Stimulated activated CD4-positive, alpha-beta T cell treated with anti-CD3 and anti-CD28 coated beads, Interleukin-1b, Interleukin-23, amount 100 ng/mL, for 48 hours (primary cell): ENCODE measurements at places on chromosomes 4 and X.
A peak's percentile ranks its signal among the peaks of the same experiment; 100 is the strongest.

DNA sequence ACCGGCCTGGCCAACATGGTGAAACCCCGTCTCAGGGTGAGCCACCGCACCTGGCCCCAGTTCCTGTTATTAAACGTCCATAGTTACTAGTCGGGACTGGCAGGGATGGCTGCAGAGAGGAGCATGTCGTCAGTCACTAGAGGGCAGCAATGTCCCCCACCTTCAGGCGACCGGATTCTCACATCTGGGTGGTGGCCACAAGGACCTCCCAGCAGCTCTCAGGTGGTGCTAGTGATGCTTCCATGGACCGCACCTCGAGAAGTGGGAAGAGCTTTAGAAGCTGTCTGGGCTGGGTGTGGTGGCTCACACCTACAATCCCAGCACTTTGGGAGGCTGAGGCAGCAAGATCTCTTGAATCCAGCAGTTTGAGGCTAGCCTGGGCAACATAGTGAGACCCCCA lies 13.3 kb upstream of the IL3RA start:
- peak; percentile 70 for DNase-seq

GRCh38 chrX:30161043-30161442 lies 54.3 kb upstream of the MAGEB2 start:
- no peak for DNase-seq

DNA sequence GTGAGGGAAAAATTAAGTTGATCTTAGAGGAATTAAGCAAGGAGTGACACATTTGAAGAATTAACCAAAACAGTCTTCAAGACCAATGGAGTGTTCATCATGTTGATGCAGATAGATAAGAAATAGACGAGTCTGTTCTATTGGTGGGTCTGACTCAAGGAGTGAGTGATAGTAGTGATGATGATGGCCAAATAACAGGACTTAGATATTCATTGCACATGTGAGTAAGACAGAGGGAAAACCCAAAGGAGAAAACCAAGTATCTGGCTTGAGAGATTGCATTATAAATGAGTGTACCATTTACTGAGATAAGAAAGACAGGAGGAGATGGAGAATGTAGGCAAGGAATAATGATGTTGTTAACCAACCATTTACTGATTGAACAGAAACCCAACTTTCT lies 321.3 kb downstream of the ADGRL3 start:
- DNase-seq, result no peak

DNA sequence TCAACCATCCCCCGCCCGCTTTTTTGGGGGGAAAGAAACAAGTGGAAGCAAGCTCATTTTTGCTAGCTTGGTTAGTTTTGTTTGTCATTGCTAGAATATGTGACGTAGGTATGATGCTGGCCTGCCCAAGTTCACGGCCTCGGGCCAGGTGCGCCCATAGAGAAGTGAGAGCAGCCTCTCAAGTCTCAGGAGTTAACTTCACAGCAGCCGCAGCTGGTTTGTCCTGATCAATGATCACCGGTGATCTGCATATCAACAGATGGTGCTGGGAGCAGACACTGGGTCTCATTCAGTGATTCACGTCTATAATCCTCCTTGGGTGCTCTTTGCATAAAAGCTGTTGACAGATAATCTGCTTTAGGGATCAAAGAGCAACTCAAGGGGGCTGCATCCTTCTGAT lies 50.1 kb downstream of the ENPP6 start:
- DNase-seq, result no peak

GRCh38 chr4:183838987-183839712 lies 66.0 kb upstream of the STOX2 start:
- no peak for DNase-seq

- no peak for DNase-seq
These were observed 33.8 kb upstream of the NAP1L5 start for GRCh38 chr4:88731381-88731780.

- no peak for DNase-seq
These were observed 133.1 kb downstream of the AKAP4 start for GRCh38 chrX:50067435-50068284.

- no peak for DNase-seq
These were observed 7.6 kb upstream of the KLHL2 start for GRCh38 chr4:165199722-165200121.

GRCh38 chrX:22300130-22300529 lies 27.4 kb downstream of the CBLL2 start:
- no peak for DNase-seq

DNA sequence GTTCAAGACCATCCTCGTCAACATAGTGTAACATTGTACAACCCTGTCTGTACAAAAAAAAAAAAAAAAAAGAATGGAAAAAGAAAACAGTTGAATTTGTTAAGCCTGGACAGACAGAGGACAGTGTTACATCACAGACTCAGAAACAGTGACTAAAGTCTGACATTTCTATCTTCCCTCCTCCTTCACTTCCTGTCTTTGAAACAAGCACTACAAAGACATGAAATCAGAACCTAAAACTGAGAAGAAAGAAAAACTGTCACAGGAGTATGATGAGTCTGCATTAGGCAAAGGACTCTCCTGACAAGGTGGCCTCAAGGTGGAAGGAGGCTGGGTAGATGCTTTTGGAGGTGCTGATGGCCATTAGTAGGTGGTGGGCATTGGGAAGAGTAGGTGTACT lies 126.7 kb downstream of the RBM47 start:
- no peak for DNase-seq

DNA sequence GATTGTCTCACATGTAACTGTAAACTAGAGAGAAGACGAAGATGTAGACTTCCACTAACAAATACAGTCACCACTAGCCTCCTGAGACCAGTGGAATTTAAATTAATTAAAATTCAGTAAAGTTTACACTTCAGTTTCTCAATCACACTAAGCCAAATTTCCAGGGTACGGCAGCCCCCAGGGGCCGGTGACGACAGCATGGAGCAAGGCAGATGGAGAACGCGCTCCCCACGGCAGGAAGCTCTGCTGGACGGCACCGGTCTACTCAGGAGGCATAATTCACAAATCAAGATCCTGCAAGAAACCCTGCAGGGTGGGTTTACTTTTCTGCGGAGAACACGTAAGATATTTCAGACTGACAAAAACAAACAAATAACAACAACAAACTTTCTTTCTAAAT lies 80.7 kb downstream of the FAT1 start:
- no peak for DNase-seq

DNA sequence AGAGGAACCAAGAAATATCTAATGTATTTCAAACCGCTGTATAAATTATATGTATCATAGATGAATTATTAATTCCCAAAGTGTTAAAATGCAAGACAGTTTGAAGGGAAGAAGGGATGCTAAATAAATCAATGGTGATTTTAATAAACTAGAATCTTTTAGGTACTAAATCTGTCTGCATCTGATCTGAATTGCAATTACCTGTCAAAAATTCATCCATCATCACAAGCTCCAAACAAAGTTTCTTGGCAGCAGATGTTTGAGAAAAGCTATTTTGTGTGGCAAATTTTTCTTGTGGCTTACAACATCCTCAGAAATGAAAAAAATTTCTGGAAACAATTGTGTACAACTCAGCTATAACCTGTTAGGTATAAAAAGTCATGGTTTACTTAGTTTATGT lies 816.0 kb upstream of the NDST4 start:
- no peak for DNase-seq

- DNase-seq, result peak; percentile 33
These were observed 278 bp downstream of the RELL1 start for GRCh38 chr4:37685823-37686372.

GRCh38 chrX:103818842-103819619 lies 13.0 kb downstream of the RAB9B start:
- no peak for DNase-seq

- DNase-seq, result no peak
These were observed 12.7 kb downstream of the MAML3 start for GRCh38 chr4:140141210-140141835.

- DNase-seq, result no peak
These were observed 1.4 kb upstream of the RPS6KA3 start for GRCh38 chrX:20267931-20268701.

GRCh38 chr4:176618138-176618537 lies 174.6 kb downstream of the VEGFC start:
- DNase-seq, result no peak

DNA sequence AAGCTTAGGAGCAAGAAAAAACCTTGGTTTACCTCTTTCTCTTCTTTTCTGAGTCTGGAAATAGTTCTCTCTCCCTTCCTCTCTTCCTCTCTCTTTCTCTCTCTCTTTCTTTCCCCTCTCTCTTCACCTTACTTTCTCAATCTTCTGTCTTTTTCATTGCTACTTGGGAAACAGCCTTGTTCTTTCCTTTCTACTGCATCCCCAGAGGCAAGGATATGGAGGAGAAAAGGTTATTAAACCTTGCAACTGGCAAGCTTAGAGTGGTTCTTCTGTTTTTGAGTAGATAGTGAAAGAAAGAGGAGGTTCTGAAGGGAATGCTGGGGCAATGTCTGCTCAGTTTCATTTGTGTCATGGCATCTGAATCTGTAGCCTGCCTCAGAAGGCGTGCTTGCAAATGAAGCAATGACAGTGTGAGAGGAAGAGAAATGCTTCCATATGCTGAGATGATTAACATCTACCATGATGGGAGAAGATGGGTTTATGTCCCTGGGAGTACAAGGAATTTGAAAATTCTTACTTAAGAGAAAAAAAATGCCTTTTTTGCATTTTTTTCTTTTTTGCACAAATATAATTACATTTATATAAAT lies 190.6 kb downstream of the CEP135 start:
- DNase-seq, result no peak

DNA sequence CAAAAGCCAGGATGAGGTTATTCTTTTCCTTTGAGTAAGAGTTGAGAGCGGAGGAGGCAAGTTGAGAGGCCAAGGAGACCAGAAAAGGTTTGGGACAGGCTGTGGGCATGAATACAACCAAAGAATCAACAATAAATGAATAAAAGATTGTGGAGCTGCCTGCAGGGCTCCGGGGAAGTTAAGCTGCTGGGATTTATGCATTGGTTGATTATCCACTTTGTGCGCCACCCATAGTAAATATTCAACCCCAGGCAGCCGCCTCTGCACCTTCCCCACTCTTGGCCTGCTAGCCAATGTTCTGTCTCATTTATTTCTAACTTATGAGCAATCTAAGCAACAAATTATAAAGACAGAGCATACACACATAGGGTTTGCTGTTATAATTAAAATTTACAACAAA lies 28.2 kb upstream of the IGSF1 start:
- no peak for DNase-seq

GRCh38 chr4:147674073-147674472 lies 9.9 kb downstream of the PRMT9 start:
- DNase-seq, result no peak

GRCh38 chr4:137754652-137755471 lies 222.6 kb upstream of the PCDH18 start:
- no peak for DNase-seq

DNA sequence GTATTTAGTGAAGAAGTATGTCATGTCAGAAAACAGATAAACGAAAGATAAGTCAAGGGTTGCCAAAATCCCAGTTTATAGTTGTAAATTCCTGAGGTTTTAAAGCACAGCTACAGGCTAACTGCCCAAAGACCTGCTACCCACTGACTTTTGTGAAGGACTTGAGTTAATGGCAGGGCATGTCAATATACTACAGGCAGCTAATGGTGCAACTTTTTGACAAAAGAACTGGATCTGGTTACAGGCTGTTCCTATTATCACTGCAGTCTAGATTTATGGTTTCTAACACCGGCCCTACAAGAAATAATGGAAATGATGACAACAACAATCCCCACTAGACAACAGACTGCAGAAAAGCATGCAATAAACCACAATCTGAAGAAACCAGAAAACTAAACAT lies 6.4 kb downstream of the SCML2 start:
- DNase-seq, result no peak

GRCh38 chr4:140901736-140902336 lies 145.7 kb upstream of the TBC1D9 start:
- no peak for DNase-seq

DNA sequence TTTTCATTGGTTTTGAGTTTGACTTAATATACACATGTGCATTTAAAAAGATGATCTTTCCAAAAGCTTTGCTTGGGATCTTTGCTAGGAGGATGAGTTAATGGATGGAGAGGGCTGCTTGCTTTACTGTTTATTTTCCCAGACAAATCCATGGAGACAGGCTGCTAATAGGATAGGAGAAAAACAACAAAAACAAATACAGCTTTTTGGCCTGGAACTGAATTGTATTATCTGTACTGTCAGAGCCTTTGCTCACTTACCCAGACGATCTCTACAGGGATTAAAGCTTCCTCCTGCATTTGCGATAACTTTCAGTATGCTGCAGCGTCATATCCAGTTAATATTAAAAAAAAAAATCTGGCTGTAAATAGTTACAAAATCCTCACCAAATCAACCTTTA lies 190.8 kb upstream of the NUDT6 start:
- no peak for DNase-seq

DNA sequence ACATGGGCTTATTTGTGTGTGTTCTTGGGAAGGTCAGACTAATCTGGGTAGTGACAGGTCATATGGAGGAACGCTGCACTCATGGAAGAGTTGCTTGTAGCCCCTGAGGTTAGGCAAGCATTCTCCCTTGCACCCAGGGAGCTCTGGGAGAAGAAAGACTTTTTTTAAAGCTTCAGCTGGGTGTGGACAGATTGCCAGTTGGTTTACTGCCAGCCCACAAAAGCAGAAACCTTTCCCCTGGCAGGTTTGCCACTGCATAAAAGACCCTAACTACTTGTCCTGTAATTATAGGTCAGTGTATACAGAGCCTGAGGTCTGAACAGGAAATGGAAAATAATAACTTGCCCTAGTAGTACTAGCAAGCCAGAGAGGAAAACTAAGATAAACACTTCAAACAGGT lies 7.4 kb upstream of the NFKB1 start:
- DNase-seq, result no peak

DNA sequence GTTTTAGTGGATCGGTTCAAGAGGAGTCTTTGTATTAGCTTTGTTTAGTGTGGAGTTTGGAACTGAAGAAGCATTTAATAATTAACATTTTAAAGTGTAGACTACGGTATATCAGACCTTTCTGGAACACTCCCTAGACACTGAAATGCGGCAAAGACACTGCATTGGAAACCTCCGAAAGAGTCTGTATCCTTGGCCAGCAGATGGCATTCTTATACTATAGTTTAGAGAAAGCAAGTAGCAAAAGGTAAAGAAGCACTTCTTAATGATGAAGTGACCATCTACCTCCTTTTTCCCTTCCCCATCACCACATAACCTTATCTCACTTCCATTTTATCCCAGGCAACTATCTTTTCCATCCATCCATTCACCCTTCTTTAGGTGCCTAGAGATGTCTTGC lies 7.6 kb downstream of the FABP2 start:
- peak; percentile 1 for DNase-seq

DNA sequence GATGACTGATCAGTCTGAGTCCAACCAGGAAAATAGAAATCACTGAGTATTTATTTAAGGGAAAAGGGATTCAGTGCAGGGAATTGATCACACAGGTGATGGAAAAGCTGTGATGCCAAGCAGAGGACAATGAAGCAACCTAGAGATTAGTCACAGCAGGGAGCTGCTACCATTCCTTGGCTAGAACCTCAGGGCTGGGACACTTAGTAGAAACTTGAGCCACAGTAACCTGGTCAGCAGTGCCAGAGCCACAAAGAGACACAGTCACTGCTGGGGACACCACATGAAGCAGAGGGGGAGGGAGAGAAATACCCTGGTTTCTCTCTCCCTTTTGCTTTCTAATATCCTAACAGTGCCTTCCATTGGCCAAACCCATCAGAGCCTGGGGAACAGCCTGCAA lies 38.7 kb downstream of the RTL9 start:
- DNase-seq, result no peak

- no peak for DNase-seq
These were observed 2.3 kb downstream of the CLCN4 start for GRCh38 chrX:10159145-10159468.
